ENCODE measurements at places on chromosomes 1 and 21. TPM values are rescaled to one million over a fixed set of nuclear protein-coding genes. Genes with fewer than 3 reads are reported as not detected.

DNA sequence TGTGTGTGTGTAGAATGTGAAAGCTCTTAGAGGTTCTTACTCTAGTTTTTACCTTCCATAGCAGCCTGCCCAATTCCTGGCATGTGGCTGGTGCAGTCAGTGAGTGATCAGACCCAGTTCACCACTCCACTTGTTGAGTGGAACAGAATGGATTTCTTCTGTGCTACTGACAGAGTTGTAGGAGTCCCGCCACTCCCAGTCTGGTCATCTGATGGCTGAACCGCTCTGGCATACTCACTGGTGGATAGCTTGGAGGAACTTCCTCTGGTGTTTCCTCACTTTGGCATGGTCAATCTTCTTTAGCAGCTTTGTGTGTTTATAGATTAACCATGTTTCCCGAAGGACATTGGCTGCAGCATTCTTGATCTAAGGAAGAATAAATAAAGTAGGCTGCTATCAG is 106.7 kb upstream of the ADAR start:
- H3K36me3 ChIP-seq = no peaks in the 10 kb centered on the region
- no peak overlapping the region for H3K27ac ChIP-seq
- no peaks in the 10 kb centered on the region for H3K27me3 ChIP-seq
- no peaks in the 10 kb centered on the region for H3K4me1 ChIP-seq
- no peak overlapping the region for H3K4me3 ChIP-seq
- DNase-seq = peak; percentile 33

GRCh38 chr1:153659175-153659534 is 652 bp downstream of the SNAPIN start:
- no peaks in the 10 kb centered on the region for H3K27me3 ChIP-seq
- no peak for DNase-seq
- peak overlapping the region; percentile 98 for H3K27ac ChIP-seq

- H3K4me1 ChIP-seq = peaks cover 32% of the 10 kb centered on the region
- no peaks in the 10 kb centered on the region for H3K36me3 ChIP-seq
Measured at GRCh38 chr1:227938276-227938675, 9.5 kb downstream of the WNT9A start.

DNA sequence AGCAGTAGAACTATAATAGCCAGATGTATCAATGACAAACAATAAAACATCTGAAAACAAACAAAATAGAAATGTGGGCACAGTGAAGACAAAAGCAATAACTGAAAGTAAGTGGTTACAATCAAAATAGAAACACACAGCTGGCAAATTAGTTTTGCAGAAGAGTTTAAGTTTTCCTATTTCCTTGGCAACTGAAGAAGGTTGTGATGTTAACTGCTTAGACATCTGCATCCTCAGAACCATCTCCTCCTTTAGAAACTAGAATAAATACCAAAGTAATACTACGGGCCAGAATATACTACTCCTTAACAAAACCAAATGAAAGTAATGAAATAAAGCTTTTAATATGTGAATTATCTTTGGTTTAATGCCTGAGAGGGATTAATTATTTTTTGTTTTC is 605.5 kb downstream of the LTN1 start:
- no peak overlapping the region for H3K27ac ChIP-seq
- H3K36me3 ChIP-seq = no peaks in the 10 kb centered on the region
- H3K4me1 ChIP-seq = no peaks in the 10 kb centered on the region
- H3K4me3 ChIP-seq = no peak overlapping the region

DNA sequence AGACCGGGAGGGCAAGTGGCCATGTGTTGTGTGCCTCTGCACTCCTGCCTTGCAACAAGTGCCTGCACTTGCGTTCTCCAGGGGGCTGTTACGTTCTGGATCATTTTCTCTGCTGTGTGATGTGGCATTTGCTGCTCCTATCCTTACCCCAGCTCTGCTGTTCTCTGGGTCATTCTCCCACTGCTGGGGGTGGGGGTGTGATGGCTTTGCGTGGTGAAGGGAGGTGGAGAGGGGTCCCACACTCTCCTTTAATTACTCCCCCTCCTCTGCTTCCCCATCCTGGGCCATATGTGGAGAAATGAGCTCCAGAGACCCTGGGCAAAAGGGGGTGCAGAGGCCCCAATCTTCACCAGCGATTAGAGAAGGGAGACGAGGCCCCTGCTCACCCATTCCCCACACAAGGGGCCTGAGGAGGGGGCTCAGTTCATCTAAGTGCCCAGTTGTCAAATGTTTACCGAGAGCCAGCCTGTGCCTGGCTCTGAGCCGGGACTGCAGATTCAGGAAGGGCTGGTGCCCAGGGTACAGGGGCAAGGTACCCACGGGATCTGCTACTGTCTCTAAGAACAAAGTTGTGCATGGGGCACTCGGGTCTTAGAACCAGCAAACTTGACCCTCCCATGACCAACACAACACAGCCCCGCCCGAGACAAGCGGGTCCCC is 355.4 kb downstream of the PTPRU start:
- H3K27me3 ChIP-seq = peaks cover 38% of the 10 kb centered on the region
- H3K4me3 ChIP-seq = no peak overlapping the region
- H3K27ac ChIP-seq = no peak overlapping the region
- no peak for DNase-seq

CYP4A22 gene
- not detected for total RNA-seq

Data from stomach (tissue), 19 donors.